Activated CD4-positive, alpha-beta T cell treated with anti-CD3 and anti-CD28 coated beads for 36 hours (primary cell): ENCODE measurements at places on chromosomes 13 and 19. TPM values are rescaled to one million over a fixed set of nuclear protein-coding genes. Genes with fewer than 3 reads are reported as not detected.
A peak's percentile ranks its signal among the peaks of the same experiment; 100 is the strongest.

- H3K4me1 ChIP-seq, result peaks cover 6% of the 10 kb centered on the region
- no peak overlapping the region for H3K27ac ChIP-seq
- H3K4me3 ChIP-seq, result no peak overlapping the region
- DNase-seq, result peak; percentile 40
- H3K36me3 ChIP-seq, result no peaks in the 10 kb centered on the region
Observed at GRCh38 chr13:27406178-27406939, 18.1 kb upstream of the GTF3A start.

DNA sequence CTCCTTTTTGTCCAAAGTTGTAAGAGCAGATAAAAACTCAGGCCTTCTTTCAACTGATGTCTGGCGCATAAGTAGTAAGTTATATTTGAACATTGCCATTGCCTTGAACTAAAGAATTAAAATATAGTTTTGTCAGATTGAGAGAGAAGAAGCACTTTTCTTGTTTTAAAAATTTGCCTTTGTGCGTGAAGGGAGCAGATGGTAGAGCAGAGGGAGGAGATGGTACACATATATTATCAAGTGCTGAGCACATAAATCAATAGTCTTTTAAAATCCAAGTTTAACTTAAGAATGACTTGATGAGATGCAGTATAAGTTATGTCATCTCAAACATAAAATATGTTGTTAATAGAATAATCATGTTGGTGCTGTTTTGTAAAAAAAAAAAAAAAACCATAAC, 504.6 kb upstream of the KLHL1 start:
- no peaks in the 10 kb centered on the region for H3K27me3 ChIP-seq
- H3K27ac ChIP-seq, result no peak overlapping the region
- no peak overlapping the region for H3K4me3 ChIP-seq
- DNase-seq, result no peak

DNA sequence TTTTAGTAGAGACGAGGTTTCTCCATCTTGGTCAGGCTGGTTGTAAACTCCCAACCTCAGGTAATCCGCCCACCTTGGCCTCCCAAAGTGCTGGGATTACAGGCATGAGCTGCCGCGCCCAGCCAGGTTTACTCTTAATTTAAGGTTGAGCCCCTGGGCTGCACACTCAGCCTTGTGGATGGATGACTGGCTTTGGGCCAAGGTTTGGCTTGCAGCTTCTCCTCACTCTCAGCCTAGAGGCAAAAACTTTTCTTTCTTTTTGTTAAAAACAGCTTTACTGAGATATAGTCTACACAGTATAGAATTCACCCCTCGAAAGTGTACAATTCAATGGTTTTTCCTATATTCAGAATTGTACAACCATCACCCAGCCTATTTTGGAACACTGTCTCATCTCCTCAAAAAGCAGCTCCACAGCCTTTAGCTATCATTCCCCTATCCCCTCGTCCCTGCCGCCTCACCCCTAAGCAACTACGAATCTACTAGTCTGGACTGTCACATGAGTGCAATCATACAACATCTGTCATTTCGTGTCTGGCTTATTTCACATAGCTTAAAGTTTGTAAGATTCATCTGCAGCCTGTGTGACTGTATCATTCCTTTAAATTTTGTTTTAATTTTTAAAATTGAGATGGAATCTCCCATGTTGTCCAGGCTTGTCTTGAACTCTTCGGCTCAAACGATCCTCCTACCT, 14.5 kb upstream of the TSPAN16 start:
- no peak for DNase-seq
- no peak overlapping the region for H3K4me3 ChIP-seq
- peaks cover 25% of the 10 kb centered on the region for H3K27me3 ChIP-seq
- no peaks in the 10 kb centered on the region for H3K36me3 ChIP-seq
- H3K4me1 ChIP-seq, result peaks cover 12% of the 10 kb centered on the region

GRCh38 chr13:98182589-98182988, 5.5 kb upstream of the RNF113B start:
- H3K4me3 ChIP-seq, result no peak overlapping the region
- H3K4me1 ChIP-seq, result no peaks in the 10 kb centered on the region
- DNase-seq, result no peak

GRCh38 chr19:13128583-13128982, 10.5 kb downstream of the NACC1 start:
- H3K36me3 ChIP-seq, result peaks cover 24% of the 10 kb centered on the region
- no peak overlapping the region for H3K4me3 ChIP-seq
- no peaks in the 10 kb centered on the region for H3K27me3 ChIP-seq
- no peak for DNase-seq
- H3K4me1 ChIP-seq, result peaks cover 37% of the 10 kb centered on the region

The LILRB1 gene
- not detected for total RNA-seq

DNA sequence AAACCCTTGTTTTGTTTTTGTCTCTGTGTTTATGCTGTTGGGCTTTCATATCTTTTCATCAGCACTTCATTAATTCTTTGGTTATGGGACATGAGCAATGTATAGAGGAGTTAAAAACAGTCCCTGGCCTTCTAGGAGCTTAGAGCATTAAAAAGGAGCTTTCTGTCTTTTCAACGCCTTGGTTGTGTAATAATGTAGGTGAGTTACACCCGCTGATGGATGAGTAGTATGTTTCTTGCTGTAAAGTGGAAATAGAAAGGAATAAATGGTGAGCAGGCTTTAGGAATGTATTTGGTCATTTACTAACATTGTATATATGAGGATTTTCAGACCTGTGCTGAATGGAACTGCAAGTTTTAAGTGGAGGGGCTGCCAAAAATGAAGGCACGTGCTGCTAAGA, 121.5 kb upstream of the RNF113B start:
- no peaks in the 10 kb centered on the region for H3K36me3 ChIP-seq
- no peak overlapping the region for H3K27ac ChIP-seq
- peaks cover 12% of the 10 kb centered on the region for H3K27me3 ChIP-seq
- DNase-seq, result no peak
- H3K4me1 ChIP-seq, result no peaks in the 10 kb centered on the region
- H3K4me3 ChIP-seq, result no peak overlapping the region
